Spinal cord (tissue), 10 donors: ENCODE measurements at places on chromosomes 2 and 18. TPM values are rescaled to one million over a fixed set of nuclear protein-coding genes. Genes with fewer than 3 reads are reported as not detected.

Gene GALR1
- polyA plus RNA-seq: 1.4 TPM

Gene ASXL3
- 17.4 TPM for polyA plus RNA-seq

GRCh38 chr2:18674309-18674708, 84.9 kb upstream of the NT5C1B start:
- H3K4me1 ChIP-seq: no peaks in the 10 kb centered on the region
- H3K27ac ChIP-seq: no peak overlapping the region
- no peak for DNase-seq

- H3K4me1 ChIP-seq: no peaks in the 10 kb centered on the region
- H3K4me3 ChIP-seq: no peak overlapping the region
- no peaks in the 10 kb centered on the region for H3K36me3 ChIP-seq
- no peaks in the 10 kb centered on the region for H3K27me3 ChIP-seq
- DNase-seq: no peak
These were observed 356.6 kb downstream of the SPAG16 start for GRCh38 chr2:213640738-213641425.

DNA sequence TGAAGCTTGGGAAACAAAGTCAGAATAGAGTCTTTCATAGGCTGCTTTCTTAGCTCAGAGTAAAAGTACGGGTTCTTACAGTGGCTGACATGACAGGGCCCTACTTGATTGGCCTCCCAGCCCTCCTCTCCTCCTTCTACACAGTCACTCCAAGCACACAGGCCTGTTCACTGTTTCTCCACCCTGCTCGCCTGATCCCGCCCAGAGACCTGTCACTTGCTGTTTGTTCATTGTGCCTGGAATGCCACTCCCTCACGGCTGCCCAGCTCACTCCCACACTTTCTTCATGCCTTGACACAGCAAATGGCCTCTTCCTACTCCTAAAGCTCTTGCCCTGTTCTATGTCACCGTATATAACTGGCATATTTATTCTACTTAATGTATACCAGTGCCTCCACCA, 104.8 kb downstream of the MAP4K4 start:
- peak overlapping the region; percentile 6 for H3K27ac ChIP-seq
- H3K4me3 ChIP-seq: no peak overlapping the region
- H3K27me3 ChIP-seq: no peaks in the 10 kb centered on the region
- H3K4me1 ChIP-seq: peaks cover 30% of the 10 kb centered on the region
- no peak for DNase-seq

DNA sequence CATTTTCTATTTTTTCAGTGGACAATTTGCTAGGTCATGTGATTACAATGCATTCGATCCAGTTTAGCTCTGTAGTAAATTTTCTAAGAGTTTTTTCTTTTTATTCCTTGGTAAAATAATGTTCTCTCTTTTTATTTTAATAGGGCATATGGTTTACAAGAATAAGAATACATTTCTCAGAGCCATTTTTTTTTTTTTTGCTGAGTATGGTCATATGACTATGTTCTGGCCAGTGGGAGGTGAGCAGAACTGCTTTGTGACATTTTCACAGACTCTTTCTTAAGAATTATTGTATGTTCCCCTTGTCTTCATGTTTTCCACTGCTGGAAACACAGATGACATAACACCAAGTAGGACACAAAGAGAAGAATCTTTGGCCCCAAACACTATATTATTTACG, 626.6 kb upstream of the FSHR start:
- DNase-seq: no peak
- H3K4me1 ChIP-seq: no peaks in the 10 kb centered on the region
- no peaks in the 10 kb centered on the region for H3K27me3 ChIP-seq
- no peak overlapping the region for H3K4me3 ChIP-seq

DNA sequence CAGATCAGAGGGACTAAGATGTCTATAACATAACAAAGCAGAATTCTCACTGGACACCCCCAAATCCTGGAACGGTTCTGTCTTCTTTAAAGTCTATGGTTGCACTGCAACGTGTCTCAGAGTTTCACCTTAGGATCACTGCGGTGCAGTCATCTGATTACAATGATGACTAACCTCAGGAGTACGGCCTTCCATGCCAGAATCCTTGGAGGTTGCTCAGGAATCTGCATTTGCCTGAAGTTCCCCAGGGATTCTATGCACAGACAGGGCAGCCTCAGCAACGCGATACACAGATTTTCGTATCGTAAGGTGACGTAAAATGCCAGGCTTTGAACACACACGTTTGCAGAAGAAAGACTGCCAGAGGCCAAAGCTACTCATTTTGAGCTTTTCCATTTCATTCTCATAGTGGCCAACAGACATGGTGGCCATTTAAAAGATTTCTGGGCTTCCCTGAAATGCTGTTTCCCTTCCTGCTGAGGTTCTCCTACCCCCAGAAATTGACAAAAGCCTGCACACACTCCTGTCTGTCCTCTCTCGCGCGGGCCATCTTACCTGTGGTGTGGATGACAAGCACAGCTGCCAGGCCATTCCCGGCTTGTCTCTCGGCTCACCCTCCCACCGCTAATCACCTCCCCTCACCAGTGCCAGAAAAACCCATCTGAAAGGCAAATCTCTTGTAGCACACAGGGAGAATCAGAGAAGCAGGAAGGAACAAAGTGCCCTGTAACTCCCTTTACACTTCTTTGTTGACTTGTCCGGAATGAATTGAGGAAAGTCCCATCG, 148.8 kb downstream of the ACKR3 start:
- H3K4me1 ChIP-seq: peaks cover 26% of the 10 kb centered on the region
- H3K36me3 ChIP-seq: no peaks in the 10 kb centered on the region
- H3K27ac ChIP-seq: no peak overlapping the region
- peaks cover 3% of the 10 kb centered on the region for H3K27me3 ChIP-seq
- DNase-seq: no peak
- no peak overlapping the region for H3K4me3 ChIP-seq

GRCh38 chr2:216710551-216711301, 15.4 kb upstream of the IGFBP5 start:
- no peaks in the 10 kb centered on the region for H3K27me3 ChIP-seq
- peak overlapping the region; percentile 65 for H3K27ac ChIP-seq
- no peak overlapping the region for H3K4me3 ChIP-seq
- H3K4me1 ChIP-seq: peaks cover 16% of the 10 kb centered on the region
- no peak for DNase-seq

GRCh38 chr2:197460649-197461048, 7.3 kb downstream of the COQ10B start:
- no peaks in the 10 kb centered on the region for H3K27me3 ChIP-seq
- H3K4me1 ChIP-seq: no peaks in the 10 kb centered on the region
- no peak overlapping the region for H3K4me3 ChIP-seq
- peaks cover 24% of the 10 kb centered on the region for H3K36me3 ChIP-seq
